Effector CD8-positive, alpha-beta T cell (primary cell): ENCODE measurements at places on chromosomes 5 and 9.

DNA sequence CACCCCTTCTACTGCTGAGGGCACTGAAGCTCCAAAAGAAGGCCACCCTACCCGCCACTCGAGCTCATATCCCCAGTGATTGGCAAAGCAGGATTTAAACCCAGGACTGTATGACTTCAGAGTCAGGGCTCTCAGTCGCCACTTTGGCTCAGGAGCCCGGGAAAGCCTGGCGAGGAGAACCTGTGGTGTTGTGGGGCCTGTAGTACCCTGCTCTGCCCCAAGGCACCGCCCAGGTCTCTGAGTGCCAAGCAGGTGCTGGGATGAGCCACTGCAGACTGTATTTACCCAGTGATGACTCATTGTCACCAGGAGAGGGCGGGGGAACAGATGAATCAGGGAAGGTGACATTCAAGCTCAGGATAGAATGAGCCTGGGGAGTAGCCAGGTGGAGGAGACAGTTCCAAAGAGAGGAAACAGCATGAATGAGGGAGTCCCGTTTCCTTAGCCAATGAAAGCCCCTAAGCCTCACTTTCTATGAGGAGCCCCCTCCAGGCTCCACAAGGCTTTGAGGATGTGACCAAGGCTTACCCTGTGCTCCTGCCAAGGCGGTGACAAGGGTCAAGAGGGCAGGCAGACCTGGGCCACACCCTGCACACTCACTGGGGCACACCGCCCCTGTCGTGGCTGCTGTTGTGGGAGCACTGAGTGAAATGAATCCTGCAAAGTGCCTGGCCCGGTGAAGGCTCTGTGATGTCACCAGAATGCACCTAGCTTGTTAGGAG lies 17.8 kb upstream of the DPM2 start:
- peak; percentile 65 for DNase-seq

DNA sequence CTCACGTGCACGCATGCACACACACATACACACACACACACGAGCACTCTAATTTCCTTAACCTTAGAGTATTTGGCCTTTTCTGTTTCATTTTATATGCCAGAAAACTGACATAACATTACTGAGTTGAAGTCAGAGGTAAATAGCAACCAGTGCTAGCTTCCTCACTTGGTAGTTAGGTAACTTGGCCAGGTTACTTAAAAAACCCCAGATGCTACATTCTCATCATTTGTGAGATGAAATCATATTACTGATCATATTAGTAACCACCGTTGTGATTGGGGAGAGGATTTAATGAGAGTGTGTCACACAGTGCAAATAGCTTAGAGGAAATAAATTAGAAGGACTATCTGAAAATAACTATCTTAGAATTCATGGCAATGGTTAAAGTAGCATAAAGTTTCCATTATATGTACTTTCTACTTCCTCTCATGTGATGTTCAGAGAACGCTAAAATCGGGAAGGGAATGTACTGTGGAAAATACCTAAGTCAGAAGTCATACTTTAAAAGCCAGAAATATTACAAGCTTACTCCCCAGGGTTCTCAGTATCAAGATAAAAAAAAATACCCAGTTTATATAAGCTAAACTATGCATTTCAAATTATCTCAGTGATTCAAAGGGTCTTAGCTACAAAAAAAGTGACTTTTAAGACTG lies 120.5 kb downstream of the TUSC1 start:
- DNase-seq: no peak

DNA sequence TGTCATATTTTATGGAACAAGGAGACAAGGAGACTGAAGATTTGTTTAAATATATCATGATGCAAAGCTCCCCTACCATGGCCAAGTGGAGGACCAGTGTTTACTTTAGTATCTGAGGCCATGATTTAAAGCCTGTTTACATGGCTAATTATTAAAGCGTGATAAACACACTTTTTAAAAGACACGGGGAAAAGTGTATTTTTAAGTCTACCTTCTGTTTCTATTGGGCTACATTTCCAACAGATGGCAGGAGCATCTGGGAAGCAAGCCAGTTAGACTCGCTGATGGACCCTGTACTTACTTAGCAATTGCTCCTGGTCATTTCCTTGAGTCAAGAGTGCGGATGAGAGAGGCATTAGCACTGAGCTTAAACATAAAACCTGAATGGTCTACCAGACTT lies 480.3 kb upstream of the SEMA6A start:
- DNase-seq: no peak

DNA sequence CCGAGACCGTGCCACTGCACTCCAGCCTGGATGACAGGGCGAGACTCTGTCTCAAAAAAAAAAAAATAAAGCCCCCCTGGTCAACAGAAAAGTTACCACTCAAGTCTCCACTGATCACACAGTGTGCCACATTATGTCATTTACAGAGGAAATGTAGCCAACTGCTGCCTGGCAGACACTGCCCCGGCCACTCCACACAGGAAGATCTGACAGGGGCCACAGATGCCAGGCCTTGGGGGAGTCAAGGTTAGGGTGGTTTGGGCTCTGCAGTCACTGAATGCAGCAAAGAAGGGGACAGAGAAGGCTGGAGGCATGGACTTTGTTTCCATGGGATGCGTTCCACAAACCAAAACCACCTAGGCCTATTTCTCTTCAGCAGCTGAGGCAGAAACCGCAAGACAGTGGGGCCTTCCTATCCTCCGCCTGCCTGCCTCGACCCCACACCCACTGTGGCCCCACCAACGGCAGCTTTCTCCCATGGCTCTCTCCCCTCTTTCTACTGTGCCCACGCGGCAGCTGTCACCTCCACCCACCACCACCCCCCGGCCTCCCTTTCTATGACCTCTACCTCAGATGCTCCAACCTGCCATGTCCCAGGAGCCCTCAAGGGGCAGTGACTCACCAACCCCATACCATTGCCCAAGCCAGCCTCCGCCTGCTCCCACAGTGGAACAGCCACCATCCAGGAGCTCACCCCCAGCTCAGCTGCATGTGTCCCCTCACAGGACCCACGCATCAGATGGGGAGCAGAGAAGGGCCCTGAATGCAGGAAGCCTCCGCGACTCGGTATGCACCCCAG lies 12.4 kb downstream of the IPPK start:
- DNase-seq: no peak

GRCh38 chr5:111262815-111263214 lies 38.6 kb downstream of the CAMK4 start:
- no peak for DNase-seq

DNA sequence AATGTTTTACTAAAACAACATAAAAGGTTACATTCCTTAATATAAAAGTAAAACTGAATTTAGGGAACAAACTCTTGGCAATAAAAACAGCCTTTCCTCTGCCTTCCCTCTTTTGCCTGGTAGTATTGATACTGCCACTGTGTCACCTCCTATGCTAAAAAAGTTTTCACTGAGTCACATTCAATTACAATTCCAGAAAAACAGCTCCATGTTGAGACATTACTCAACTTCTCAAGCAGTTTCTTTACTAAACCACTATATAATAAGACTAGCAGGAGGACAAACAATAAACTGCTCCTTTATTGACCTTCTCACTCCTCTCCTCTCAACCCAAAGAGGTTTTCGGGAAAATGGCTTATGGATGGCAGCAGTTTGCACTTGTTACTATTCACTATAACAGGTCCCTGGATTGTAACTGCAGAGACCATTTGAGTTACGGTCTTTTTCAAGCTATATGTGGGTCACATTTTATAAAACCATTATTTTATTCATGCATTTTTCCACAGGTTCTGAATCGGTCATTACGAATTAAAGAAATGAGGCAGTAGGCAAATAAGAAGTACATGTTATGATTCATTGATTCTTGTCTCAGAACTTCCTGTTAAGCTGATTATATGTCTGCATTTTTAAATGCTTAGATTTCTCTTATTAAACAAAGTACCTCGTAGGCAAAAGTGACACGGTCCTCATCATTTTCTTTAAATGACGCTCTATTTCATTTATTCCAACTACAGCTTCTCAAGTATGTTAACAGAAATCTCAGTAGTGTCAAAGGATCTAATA lies 2.1 kb downstream of the ZDHHC21 start:
- no peak for DNase-seq

- DNase-seq: no peak
Measured at GRCh38 chr9:92010705-92011536, 60.9 kb upstream of the ROR2 start.

- no peak for DNase-seq
Measured at GRCh38 chr5:177035976-177036375, 13.5 kb downstream of the ZNF346 start.

- no peak for DNase-seq
Measured at GRCh38 chr5:30918171-30918570, 275.3 kb upstream of the CDH6 start.

- DNase-seq: no peak
Measured at GRCh38 chr5:86127696-86128095, 490.0 kb upstream of the COX7C start.

GRCh38 chr5:32687499-32687831 lies 23.7 kb upstream of the NPR3 start:
- no peak for DNase-seq

DNA sequence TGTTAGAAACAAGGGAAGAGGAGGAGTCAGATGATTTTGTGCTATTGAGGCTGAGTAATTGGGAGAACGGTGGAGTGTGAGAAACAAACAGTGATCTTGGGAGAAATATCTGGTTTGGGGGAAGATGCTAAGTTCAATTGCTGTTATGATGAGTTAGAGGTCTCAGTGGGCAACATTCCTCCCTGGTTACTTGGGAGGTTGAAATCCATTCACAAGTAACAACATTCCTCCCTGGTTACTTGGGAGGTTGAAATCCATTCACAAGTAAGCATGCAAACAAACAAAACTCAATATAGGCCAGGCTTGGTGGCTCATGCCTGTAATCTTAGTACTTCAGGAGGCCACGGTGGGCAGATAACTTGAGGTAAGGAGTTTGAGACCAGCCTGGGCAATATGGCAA lies 38.7 kb downstream of the AGXT2 start:
- DNase-seq: no peak

DNA sequence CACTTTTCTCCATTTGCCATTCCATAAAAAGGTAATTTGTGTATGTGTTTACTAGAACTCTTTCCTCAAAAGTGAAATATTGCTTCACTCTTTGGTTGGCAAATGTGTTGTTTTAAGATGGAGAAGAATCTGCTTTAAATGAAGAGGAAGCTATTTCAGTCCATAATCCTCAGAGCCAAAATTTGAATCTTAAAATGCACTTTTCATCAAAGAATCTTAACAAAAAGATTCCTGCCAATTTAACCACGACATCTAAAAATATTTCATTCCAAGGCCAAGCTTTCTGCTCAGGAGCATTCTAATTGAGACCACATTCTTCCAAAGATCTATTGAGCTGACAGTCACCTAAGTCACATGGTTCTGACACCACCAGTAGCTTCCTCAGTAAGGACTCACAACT lies 7.5 kb downstream of the GABRB2 start:
- DNase-seq: no peak

DNA sequence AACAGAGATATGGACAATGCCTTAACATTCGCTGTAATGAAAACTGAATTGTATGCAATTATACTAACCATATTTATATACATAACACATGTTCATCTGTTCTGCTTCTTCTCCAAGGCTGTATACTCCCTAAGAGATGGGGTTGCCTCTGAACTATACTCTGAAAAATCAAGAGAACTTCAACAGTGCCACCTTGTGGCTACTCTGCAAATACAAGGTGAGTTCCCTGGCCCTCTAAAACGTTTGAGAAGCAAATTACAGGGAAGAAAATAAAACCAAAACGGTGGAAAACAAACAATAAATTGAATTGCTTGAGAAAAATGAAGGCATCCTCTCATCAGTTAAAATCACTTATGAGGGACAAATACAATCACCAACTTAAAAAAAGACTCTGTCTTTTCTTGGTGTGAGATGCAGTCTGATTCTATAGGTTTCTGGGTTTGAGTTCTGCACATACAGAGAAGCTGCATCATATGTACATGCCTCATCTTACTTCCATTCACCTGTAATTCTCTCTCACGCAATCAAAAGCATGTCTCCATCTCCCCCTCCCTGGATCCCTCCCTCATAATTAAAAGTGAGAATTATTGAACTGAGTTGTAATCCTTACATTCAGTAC lies 98.6 kb downstream of the FBXW11 start:
- DNase-seq: no peak

DNA sequence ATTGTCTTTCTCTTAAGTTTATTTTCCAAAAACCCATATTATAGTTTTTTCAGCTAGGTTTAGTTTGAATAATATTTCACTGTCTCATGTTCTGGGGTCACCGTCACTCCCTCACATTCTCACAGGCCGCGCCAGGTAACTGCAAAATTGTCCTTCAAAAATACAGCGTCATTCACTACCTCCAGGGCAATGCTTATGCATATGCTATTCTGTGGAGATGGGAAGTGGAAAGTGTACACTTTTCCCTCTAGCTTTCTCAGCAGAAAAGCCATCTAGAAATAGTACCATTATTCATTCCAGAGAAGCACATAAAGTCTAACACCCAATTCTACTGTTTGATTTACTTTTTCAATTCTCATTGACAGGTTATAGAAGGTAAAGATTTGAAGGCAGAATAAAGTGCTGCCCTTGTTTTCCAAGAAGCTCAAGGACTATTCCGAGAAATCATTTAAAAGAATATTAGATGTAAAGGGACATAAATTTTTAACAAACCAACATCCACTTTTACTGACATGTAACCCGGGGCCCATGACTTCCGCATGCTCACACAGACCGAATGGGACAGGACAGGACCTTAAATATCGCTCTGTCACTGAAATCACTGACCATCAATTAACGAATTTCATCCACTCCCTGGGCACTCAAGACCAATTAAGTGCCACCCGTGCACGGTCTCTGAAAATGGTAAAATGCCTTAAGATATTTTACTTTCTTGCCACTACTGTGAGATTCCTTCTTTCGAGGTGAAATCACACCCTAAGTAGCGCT lies 720 bp downstream of the NUDT12 start:
- no peak for DNase-seq

GRCh38 chr9:32441678-32442077 lies 57.2 kb downstream of the ACO1 start:
- DNase-seq: no peak

- DNase-seq: no peak
Measured at GRCh38 chr9:128214571-128215490, 11.7 kb downstream of the DNM1 start.

GRCh38 chr9:126216826-126217225 lies 109.8 kb upstream of the MVB12B start:
- DNase-seq: no peak

- no peak for DNase-seq
Measured at GRCh38 chr5:123528878-123529277, 16.9 kb downstream of the CSNK1G3 start.

GRCh38 chr5:111075520-111075919 lies 4.0 kb downstream of the TSLP start:
- DNase-seq: no peak

DNA sequence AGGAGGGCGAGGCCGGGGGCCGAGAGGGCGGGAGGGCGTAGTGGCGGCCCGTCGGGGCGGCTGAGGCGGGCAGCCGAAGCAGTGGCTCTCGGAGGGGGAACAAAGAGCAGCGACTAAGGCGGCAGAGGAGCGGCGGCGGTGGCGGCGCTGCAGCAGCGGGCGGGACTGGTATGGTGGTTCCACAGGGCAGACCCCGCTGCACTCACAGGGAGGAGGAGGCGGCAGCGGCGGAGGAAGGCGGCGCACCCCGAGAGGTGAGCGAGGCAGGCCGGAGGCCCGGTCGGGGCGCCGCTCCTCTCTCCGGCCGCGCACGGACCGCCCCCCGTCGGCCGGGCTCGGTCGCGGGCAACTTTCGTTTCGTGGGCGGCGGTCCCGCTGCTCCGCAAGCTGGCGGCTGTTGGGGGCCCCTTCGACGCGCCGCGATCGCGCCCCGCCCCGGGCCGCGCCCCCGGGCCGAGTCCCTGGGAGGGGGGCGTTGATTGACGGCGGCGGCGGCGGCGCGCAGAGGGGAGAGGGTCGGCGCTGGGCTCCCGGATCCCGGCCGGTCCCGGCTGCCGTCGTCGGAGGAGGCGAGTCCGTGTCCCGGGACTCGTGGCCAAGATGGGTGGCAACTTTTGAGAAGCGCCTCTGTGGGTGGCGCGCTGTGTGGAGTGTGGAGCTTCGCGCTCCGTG lies 467 bp downstream of the CNOT6 start:
- peak; percentile 48 for DNase-seq
